ENCODE measurements at places on chromosomes 6 and 20.

- DNase-seq, result no peak
Observed at GRCh38 chr20:312067-312466, 13.3 kb upstream of the SOX12 start.

- DNase-seq, result no peak
Observed at GRCh38 chr6:49606721-49607390, 29.8 kb downstream of the RHAG start.

GRCh38 chr20:63022501-63022900 is 15.7 kb upstream of the BHLHE23 start:
- no peak for DNase-seq

- DNase-seq, result no peak
Observed at GRCh38 chr6:44261581-44261980, 3.8 kb downstream of the NFKBIE start.

DNA sequence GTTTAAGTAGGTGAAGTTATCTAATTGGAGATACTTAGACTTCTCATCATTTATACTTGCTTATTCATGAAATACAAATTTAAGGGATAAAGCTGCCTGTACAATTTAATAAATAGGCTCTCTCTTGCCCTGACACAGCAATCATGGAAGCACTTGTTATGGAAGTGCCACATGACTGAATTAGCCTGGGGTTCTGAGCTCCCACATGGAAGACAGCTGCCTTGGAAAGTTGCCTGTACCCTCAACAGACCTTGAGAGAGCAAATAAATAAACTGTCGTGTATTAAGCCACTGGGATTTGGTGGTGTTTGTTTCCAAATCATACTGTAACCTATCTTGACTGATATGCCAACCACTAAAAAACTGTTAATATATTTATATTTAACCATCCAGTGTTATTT is 87.0 kb upstream of the RSPO3 start:
- no peak for DNase-seq

Data from activated T-helper 9 cell treated with anti-CD3 and anti-CD28 coated beads, Interleukin-2, amount 50 U/mL, for 16 hours (primary cell).